ENCODE measurements at places on chromosomes 3 and 15. TPM values are rescaled to one million over a fixed set of nuclear protein-coding genes. Genes with fewer than 3 reads are reported as not detected.
A peak's percentile ranks its signal among the peaks of the same experiment; 100 is the strongest.

GRCh38 chr3:117920253-117920898 is 1114.3 kb downstream of the IGSF11 start:
- no peak for DNase-seq

DNA sequence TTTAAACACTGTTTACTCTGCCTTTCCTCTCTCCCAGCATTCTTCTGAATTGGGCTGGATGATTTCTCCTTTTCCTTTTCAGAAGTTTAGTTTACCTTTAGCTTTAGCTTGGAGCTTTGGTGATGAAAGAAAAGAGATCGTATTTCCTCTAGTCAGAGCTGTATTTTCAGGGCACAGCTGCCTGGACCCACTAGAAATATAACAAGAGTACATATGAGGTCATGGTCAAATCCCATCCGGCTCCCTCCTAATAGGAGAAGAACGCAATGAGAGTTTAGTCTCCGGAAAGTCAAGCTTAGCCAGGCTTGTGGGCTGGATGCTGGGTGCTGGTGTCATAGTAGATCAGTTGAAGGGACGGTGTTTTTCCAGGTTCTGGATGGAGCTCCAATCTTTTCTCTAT is 177.1 kb upstream of the PFN2 start:
- DNase-seq = no peak

DNA sequence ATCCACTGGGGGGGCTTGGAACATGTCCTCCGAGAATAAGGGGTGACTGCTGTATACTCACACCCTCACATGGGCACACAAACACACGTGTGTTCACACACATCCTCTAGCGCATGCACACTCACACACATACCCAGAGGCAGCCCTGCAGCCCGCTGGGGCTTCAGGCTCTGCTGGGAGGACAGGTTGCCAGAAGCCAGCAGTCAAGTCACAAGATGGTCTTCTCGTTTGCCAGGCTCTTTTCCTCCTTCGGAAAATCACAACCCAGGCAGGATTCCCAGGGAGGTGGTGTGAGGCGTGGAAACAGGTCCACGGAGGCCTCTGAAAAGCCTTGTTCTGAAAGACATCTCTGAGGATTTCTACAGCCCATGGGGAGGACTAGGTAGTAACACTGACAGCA is 26.8 kb downstream of the MEGF11 start:
- DNase-seq = no peak

GRCh38 chr15:98286831-98287230 is 326.3 kb downstream of the ARRDC4 start:
- DNase-seq = no peak

DNA sequence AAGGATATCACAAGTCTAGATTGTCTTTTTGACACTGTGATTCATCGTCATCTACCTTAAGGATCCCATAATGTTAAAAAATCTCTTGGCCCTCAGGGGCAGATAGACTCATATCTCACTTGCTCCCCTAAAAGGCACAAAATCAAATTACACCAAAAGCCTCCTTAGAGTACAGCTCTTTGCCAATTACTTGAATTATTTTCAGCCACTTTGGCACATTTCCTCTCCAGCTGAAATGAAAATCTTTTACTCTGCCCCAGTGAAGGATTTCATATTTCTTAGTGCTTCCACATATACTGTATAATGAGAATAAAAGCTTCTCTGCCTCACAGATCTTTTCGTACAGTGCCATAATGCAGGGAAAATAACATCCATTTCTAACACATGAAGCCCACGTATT is 190.7 kb upstream of the GBE1 start:
- no peak for DNase-seq

DNA sequence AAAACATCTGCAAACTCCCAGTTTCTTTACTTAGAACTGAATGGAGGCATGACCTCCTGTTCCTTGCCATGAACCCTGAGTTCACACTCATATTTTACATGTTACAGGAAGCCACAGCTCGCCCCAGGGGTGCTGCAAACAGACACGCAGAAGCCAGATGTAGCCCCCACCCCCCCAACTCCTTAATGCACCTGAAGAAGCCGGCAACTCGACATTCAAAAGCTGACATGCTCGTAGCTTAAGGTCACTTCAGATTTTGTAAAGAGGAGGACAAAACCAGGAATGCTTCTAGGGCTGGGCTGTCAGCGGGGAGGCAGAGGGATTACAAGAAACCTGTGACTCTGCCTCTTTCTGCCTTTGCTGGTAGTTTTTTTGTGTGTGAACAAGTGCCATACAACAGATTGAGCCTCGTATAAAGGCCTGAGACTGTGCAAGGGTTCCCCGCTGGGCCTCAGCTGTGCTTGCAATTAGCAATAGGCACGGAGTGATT is 42.0 kb upstream of the FEZF2 start:
- no peak for DNase-seq

- DNase-seq = no peak
These were observed 408.6 kb upstream of the PDZRN3 start for GRCh38 chr3:74033381-74033780.

- DNase-seq = no peak
These were observed 31.5 kb downstream of the RTP1 start for GRCh38 chr3:187228740-187229139.

Gene TLR9
- total RNA-seq = 0.26 TPM

Gene ALPK3
- 9.7 TPM for total RNA-seq

Gene FBN1
- total RNA-seq = 37.1 TPM

Gene MAGEF1
- 30.4 TPM for total RNA-seq

- no peak for DNase-seq
These were observed 8.2 kb downstream of the LRIG1 start for GRCh38 chr3:66492672-66493071.

DNA sequence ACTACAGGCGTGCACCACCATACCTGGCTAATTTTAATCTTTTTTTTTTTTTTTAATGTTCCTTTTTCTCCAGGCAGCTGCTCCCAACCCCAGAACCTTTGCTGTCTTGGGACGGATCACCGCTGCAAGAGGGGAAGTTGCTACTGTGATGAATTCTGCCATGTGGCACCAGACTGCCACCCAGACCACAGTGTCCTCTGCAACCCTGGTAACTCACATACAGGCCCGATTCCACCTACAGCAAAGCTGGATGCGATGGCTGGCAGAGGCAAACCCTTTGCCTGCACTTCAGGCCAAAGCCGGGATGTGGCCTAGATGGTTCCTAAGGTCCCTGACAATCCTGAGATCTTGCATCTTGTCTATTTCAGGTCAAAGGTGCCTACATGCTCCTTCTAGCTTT is 12.7 kb upstream of the MUC20 start:
- no peak for DNase-seq

Gene NEO1
- total RNA-seq = 36.0 TPM

Gene PSTPIP1
- 12.3 TPM for total RNA-seq

- no peak for DNase-seq
These were observed 13.4 kb downstream of the STT3B start for GRCh38 chr3:31546162-31546561.

GRCh38 chr15:53274630-53275029 is 484.5 kb upstream of the ONECUT1 start:
- DNase-seq = no peak

- DNase-seq = no peak
These were observed 399.1 kb upstream of the TBL1XR1 start for GRCh38 chr3:177596248-177596815.

- no peak for DNase-seq
These were observed 58.1 kb downstream of the PDIA5 start for GRCh38 chr3:123124971-123125370.

Gene NAALADL2
- total RNA-seq = 59.2 TPM

Gene BNC1
- total RNA-seq = 1.1 TPM

DNA sequence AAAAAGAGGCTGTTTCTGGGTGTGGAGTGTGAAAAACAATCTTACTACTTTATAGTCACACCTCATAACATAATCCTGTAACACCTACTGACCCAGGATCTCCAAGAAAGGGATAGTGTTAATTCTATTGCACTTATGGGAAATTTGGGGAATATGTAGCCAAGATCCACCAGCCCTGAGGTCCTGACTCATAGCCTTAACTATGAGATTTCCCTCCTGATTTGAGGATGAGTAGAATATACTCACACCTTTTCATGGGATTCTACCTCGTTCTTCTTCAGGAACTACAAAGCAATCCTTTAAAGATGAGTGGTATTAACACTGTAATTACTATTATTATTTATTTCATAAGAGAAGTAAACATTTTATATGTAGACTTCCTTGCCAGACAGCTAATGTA is 315.2 kb downstream of the MECOM start:
- no peak for DNase-seq

Gene DMXL2
- total RNA-seq = 43.5 TPM

DNA sequence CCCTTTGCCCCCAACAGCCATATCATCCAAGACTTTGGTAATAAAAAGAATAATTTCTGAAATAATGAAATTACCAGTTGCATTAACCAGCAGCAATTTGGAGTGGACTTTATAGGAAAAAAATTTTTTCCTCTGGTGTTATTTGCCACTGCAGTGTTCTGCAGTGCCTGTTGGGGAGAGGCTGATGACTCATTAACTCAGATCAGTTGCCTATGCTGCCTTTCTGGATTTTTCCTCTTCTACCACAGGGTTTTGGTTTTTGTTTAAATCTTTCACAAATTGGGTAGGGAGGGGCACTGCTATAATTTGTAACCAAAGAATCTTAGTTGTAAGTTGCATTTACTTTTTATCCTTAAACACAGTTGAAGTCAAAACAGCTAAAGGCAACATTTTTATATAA is 22.7 kb downstream of the ATP6V1A start:
- no peak for DNase-seq

DNA sequence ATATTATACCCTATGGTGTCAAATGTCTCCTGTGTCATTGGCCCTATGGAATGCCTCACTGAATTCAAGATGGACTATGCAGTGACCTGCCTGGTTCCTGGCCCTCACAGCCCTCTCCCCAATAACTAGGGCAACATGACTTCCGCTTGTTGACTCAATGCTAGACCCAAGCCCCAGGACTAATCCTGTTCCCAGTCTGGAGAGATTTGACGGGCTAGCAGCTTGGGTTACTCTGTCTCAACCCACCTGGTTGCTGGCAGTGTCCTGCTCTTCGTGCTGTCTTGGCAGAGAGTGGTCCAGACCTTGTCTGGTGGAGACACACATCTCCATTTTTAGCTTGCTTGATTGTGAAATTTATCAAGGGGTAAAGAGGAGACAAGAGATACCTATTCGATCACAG is 135.8 kb upstream of the HES1 start:
- no peak for DNase-seq

GRCh38 chr3:57065588-57065987 is 5.1 kb downstream of the SPATA12 start:
- no peak for DNase-seq

Gene CNTN4
- 15.3 TPM for total RNA-seq

- no peak for DNase-seq
These were observed 101.9 kb downstream of the SERPINI1 start for GRCh38 chr3:167837466-167837865.

- no peak for DNase-seq
These were observed 576 bp upstream of the MB21D2 start for GRCh38 chr3:192918275-192918588.

Gene FAM174B
- total RNA-seq = 208 TPM

DNA sequence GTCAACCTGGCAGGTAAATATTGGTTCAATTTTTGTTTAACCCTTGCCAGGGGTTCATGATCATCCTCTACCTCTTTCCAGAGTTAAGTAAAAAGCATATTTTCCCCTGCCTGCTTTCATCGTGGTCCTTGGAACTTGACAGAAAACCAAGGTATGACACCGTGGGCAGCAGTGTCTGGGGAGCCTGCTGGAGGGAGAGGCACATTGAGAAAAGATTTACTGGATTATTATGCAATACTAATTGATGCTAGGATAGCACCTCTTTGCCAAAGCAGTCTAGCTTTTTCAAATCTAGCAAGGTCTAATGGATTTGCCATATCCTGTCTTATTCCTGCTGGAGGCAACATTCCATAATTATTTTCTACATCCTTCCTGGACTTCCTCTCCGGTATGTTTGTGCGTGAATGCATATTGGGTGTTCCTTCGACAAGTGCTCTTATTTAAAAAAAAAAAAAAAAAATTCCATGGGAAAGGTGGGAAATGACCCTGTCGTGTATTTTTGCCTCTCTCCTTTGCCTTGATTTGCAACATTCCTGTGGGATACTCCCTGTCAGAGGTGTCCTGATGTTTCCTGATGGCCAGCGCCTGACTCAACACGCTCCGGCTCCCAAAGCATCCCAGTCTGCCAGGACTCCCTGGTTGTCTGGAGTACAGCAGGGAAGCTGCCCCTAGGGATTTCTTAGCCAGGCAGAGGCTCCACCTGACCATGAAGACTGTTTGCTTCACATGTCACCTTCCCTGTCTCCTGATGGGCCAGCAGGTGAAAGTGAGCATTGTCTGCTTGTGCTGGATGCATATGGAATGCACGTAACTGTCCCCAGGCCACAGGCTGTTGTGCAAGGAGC is 6.3 kb downstream of the BHLHE40 start:
- peak; percentile 48 for DNase-seq

DNA sequence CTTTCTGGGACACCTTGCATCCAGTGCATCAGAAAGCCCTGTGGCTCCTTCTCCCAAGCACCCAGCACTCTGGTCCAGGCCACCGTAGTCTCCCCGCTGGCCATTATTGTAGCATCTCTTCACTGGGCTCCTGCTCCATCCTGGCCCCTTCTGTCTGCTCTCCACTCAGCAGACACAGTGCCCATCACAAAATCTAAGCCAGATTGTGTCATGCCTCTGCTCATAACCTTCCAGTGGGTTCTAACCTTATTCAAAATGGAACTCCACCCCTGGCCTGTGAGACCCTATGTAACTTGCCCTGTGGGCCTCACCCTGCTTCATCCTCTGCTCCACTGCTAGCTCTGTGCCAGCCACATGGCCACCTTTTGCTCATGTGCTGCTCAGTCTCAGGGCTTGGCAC is 31.7 kb upstream of the PRR23E start:
- DNase-seq = no peak

DNA sequence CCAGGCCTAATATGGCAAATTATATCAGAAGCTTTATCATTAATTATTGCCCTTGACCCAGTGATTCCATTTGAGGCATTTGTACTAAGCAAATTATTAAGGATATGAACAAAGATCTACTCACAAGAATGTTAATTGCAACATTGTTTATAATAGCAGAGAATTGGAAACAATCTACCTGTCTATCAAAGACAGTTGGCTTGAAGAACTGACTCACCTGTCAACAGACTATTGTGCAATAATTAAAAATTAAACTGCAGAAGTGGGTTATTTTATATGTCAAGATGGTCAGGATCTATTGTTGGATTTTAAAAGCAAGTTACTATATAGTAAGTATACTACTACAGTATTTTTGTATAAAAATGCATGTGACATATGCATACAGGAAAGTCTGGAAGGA is 6.7 kb upstream of the FETUB start:
- no peak for DNase-seq

Gene TMEM212
- not detected for total RNA-seq

DNA sequence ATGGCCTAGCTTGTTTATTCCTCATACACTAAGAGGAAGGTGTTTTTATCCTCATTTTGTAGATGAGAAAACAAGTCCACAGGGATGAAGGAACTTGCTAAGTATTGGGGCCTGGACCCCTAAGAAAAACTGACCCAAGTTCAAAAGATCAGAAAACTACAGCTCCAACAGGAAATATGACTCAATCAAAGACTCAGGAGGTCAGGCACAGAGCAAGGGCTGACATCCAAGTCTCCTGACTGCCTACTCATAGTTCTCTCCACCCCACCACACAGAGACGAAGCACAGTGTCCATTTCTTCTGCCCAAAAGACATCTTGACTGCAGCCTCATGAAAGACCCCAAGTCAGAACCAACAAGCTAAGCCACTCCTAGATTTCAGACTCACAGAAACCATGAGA is 26.9 kb upstream of the TPM1 start:
- no peak for DNase-seq

- DNase-seq = no peak
These were observed 45.6 kb downstream of the NMD3 start for GRCh38 chr3:161266731-161267150.

- no peak for DNase-seq
These were observed 22.1 kb downstream of the MAP2K1 start for GRCh38 chr15:66408675-66409282.

Gene SLC4A7
- 45.1 TPM for total RNA-seq

Data from ureter (tissue), 1 donor.